ENCODE measurements at places on chromosomes 6 and 20.

DNA sequence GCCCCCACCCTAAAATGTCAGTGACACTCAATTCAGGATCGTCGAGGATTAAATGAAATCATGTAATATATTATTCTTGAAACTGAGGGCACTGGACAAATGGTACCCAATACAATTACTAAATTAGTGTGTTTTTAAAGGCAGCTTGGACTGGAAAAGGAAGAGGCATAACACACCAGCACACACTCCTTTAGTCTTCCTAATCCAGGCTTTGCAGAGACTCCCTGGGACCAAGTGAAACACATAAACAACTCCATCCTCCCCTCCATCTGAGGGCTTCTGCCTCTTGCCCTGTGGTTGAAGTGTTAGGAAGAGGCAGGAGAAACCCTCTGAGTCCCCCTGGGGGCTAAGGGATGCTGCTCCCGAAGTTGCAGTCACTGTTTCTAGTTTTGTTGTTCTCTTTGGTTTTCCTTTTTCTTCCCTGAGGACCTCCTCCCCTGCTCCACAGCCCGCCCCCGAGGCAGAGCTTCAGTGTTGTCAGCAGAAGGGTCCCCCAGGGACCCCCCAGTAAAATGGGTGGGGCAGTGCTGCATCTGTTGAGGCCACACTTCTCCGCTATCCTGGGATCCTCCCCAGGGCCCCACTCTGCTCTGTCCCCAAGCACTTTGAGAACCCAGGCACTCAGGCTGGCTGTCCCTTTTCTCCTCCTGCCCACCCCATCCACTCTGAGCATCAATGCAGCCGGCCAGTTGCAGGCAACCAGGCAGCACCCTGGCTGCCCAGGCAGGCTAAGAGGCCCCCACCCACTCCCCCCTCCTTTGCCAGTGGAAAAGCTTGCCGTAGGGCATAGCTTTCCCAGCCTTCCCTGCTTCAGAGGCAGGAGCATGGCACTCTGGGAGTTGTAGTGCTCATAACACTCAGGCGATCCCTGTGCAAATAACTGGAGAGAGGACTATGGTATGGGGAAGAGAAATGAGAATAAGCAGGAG lies 5.9 kb downstream of the TMEM63B start:
- DNase-seq, result peak; percentile 55

DNA sequence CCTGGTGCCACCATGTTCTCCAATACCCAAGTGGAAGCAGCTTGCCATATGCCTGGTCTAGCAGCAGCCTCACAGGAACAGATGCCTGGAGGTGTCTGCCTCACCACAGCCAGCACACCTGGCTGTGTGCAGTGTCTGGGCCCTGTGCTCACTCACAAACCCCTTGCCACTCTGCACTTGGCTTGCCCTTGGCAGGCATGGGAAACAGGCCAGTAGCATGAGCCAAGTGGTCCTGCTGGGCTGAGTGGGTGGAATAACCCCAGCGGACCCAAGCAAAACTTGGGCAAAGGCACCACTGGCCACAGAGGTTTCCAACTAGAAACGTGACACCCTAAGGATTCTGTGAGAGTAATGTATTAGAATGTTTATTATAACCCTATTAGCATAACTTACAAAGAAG lies 600.5 kb upstream of the GJE1 start:
- DNase-seq, result no peak

GRCh38 chr6:160430203-160430602 lies 82.0 kb downstream of the SLC22A3 start:
- peak; percentile 47 for DNase-seq

DNA sequence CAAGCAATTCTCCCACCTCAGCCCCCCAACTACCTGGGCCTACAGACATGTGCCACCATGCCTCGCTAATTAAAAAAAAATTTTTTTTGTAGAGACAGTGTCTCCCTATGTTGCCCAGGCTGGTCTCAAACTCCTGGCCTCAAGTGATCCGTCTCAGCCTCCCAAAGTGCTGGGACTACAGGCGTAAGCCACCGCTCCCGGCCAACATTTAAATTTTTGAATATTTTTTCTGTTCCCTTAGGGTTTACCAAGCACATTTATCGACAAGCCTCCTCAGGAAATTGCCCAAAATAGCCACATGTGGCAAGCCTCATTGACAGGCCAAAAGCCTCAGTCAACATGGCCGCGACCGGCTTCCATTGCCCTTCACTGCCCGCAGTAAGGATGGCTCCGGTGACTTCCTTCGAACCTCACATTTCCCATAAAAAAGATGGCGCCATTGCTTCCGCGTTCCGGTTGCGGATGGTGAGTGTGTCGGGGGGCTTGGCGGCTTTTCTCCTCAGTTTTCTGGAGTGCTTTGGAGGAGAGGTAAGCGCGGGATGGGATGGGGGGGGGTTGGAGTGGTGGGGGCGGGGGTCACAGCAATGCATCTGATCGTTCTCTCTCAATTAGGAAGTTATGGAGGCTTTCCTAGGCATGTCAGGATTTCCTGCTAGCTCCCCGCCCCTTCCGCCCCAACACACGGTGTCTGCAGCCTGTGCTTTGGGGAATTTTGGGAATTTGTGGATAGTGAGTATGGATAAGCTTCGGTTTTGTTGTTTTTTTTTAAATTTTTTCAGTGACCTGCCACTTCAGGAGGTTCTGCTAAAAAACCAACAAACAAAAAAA lies at the start of gene SHLD1:
Gene SHLD1 (plus strand): TSS at position 450 of the 828 bp plus-strand sequence. CDS start 22,465 bp downstream, outside the sequence.
- DNase-seq, result peak; percentile 86

DNA sequence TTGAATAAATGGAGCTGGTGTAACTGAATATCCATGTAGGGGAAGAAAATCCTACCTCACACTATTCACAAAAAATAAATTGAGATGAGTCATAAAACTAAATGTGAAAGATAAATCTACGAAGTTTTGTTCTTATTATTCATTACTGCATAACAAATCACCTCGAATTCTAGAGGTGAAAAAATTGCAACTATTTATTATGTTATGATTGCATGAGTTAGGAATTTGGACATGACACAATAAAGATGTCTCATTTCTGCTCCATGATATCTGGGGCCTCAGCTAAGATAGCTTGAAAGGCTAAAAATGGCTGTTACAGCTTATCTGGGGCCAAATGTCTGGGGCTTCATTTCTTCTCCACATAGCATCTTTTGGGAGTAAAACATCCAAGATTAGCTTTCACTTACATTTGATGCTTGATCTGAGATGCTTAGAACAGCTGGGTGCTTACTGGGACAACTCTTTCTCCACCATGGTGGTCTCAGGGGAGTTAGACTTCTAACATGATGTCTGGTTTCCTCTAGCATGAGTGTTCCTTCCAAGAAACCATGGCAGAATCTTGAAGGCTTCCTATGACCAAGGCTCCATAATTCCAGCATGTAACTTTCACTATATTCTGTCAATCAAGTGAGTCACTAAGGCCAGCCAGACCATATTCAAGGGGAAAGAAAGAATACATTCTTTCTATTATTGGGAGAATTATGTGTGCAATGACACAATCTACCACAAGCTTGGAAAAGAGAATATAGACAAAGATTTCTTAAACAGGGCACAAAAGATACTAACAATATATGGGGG lies 30.1 kb downstream of the OR2B6 start:
- peak; percentile 2 for DNase-seq

GRCh38 chr6:41036601-41037000 lies 2.4 kb downstream of the UNC5CL start:
- DNase-seq, result no peak

GRCh38 chr6:33343953-33344611 lies 26.5 kb upstream of the ZBTB22 start:
- no peak for DNase-seq

GRCh38 chr20:61763740-61764400 lies 301.8 kb downstream of the TAF4 start:
- no peak for DNase-seq

DNA sequence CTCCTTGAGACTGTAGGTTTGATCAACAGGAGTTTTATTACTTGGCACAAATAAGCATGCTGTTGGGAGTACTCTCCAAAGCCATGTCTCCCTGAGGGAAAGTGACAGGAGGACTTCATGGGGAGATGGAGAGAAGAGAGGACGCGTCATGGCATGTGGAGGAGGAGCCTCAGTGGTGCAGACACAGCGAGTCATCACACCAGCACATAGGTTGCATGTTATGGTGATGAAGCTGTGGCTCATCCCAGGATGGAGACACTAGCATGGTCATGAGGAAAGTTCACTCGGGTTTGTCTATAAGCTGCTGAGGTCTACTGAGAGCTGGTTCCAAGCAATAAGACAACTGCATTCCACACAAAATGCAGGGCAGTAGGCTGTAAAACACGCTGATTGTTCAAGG lies 13.2 kb upstream of the SSTR4 start:
- no peak for DNase-seq

DNA sequence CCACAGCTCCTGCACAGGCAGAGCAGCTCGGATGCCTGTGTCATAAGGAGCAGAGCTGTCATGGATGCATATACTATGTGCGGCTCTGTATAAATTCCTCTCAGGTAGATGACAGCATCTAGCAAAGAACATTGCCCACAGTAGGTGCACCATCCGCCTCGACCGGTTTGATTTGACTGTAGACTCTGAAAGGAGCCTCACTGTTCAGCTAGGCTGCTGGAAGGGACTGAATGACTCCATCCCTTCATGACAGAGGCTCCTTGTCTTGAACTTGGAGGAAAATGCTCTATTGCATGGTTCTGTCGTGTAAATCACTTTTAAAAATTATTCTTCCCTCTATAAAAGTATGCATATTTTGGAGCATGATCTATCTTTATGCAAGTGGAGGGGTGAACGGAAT lies 128.8 kb upstream of the QKI start:
- no peak for DNase-seq

DNA sequence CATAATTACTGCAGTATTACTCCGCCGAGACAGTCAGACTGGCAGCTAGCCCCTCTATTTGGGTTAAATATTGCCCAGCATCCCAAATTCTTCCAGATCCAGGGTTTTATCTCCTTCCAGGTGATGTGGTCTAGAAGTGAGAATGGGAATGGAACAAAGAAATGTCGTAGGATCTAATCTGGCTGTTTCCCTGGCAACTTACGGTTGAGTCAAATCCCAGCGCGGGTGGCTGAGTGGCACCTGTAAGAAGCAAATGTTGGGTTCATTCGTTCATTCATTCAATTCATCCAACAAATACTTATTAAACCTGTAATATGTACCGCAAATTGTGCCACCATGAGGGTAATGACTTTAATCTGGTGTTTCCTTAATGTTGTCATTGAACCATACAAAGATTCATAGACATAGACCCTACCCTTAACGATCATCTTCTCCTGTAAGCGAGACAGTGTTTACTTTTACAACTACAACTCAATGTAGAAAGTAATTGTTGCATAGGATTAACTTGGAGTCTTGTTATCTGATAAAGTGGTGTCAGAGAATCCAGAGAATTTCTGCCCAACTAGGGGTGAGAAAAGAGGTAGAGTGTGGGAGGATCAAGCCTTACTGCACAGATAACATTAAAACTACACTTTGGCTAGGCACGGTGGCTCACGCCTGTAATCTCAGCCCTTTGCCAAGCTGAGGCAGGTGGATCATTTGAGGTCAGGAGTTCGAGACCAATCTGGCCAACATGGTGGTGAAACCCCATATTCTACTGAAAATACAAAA lies 91.3 kb upstream of the ADGRF1 start:
- no peak for DNase-seq

DNA sequence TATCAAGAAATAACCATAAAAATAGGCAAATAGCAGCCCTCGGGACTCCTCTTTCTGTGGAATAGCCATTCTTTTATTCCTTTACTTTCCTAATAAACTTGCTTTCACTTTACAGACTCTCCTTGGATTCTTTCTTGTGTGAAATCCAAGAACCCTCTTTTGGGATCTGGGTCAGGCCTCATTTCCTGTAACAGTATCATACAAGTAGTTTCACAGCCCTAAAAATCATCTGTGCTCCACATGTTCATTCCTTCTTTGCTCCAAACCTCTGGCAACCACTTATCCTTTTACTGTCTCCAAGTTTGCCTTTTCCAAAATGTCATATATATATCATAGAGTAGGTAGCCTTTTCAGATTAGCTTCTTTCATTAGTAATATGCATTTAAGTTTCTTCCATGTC lies 13.5 kb upstream of the NT5E start:
- peak; percentile 93 for DNase-seq

DNA sequence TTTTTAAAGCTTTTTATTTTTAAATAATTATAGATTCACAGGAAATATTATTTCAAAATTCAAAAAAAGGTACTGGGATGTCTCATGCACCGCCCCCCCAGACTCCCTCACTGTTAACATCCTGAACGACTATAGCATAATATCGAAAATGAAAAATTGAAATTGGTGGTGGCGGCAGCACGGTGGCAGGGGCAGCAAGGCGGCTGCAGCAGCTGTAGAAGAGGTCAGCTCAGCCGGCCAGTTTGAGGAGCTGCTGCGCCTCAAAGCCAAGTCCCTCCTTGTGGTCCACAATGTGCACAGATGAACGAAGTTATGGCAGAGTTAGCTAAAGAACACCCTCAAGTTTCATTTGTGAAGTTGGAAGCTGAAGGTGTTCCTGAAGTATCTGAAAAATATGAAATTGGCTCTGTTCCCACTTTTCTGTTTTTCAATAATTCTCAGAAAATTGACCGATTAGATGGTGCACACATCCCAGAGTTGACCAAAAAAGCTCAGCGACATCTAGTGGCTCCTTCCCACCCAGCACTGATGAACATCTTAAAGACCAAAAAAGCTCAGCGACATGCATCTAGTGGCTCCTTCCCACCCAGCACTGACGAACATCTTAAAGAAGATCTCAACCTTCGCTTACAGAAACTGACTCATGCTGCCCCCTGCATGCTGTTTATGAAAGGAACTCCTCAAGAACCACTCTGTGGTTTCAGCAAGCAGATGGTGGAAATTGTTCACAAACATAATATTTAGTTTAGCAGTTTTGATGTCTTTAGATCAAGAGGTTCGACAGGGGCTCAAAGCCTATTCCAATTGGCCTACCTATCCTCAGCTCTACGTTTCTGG lies 100.8 kb downstream of the FAM217A start:
- DNase-seq, result peak; percentile 89

DNA sequence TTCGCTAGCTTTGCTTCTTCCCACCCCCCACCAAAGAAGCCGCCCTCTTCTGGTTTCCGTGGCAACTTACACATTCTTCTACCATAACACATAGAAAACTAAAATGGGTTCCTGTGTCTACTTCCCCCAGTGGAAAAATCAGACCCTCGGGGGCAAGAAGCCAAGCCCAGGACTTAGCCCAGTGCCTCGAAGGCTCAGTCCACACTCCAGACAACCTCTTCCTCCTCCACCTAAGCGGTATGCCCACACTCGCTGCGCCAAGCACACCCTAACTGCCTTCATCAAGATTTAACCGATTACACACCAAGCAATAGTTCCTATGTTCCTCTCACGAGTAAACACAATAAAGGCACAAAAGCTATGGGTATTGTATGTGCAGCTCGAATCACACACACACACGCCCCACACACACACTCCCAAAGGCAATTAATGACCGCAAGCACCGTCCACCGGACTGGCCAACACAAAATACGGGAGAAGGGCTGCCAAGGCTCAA lies 537 bp downstream of the PPIL4 start:
- peak; percentile 75 for DNase-seq

GRCh38 chr6:34027445-34027936 lies 118.4 kb downstream of the GRM4 start:
- DNase-seq, result peak; percentile 28

DNA sequence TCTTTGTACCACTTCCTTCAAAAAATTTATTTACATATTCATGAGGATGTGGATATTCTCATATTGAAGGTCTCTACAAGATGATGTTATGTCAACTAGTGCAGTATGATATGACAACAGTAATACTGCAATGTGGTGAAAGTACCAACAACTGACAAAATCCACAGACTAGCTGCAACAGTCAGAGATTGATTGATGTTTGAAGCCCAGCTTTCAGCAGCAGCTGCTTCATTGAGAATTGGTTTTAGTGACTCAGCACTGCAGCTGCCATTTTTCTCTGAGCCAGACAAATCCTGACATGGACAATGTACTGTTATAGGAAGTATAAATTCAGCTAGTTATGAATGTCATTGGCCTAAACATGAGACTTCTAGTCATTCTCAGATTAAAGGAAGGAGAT lies 53.8 kb downstream of the PKIB start:
- no peak for DNase-seq

Data from AG10803 (cell line).